ENCODE measurements at places on chromosomes 13 and 19.

GRCh38 chr19:3224346-3225168, at the start of gene CELF5:
Gene CELF5 (plus strand): TSS chr19:3224661. CDS start chr19:3224740, 79 bp downstream.
- DNase-seq, result peak; percentile 40

GRCh38 chr13:99418103-99418842, 83.0 kb upstream of the TM9SF2 start:
- no peak for DNase-seq

DNA sequence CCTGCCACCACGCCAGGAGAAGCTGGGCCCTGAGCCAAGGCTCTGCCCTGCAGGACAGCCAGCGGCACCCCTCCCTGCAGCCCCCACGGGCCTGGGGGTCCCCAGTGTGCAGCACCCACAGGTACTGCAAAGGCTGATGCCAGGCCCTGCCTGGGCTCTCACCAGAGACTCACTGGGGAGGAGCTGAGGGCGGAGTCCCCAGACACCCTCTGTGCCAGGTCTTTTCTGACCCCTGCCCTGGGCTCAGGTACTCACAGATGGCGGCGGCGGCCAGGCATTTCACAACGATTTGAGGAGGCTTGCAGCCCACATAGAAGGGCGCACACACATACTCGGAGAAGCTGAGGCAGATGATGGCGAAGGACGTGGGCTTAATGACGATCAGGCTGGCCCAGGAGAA, 5.7 kb downstream of the SLC7A9 start:
- no peak for DNase-seq

GRCh38 chr13:46605076-46605824, 52.3 kb downstream of the LRCH1 start:
- no peak for DNase-seq

GRCh38 chr13:46348961-46349360, 38.1 kb downstream of the RUBCNL start:
- no peak for DNase-seq

GRCh38 chr13:52195401-52195837, 36.0 kb upstream of the NEK3 start:
- no peak for DNase-seq

DNA sequence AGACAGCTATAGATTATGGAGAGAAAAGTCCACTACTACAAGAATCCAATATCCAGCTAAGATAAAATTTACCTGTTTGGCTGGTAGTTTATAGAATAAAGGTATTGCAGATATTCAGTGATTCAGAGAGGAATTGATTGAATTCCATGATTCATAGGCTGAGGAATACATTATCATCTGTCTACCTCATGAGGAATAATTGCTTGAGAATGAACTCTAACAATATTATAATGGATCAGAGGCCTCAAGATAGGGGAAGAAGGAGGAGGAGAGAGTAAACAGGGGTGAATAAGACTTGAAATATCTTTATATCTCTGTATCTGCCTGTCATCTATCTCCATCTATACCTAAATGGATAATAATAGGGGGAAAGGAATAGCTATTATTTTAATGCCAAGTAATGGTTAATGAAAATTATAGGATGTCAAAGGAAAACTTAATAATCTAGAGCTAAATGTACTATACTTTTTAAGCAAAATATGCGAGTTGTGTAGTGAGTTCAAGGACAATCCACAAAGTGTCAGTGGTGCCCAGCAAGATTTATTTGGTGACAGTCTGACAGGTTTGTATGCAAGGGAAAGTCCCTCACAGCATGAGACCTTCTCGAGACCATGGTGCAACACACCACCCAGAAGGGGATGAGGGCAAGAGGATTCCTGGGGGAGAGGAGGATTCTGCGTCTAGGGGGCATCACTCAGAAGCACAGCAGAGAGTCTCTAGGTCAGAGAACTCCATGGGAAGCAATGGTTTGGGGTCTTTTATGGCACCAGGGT, 224.5 kb downstream of the GPC5 start:
- no peak for DNase-seq

- DNase-seq, result no peak
Observed at GRCh38 chr13:106415971-106416370, 119.5 kb downstream of the EFNB2 start.

GRCh38 chr13:26681036-26681435, 79.5 kb downstream of the GPR12 start:
- DNase-seq, result no peak

DNA sequence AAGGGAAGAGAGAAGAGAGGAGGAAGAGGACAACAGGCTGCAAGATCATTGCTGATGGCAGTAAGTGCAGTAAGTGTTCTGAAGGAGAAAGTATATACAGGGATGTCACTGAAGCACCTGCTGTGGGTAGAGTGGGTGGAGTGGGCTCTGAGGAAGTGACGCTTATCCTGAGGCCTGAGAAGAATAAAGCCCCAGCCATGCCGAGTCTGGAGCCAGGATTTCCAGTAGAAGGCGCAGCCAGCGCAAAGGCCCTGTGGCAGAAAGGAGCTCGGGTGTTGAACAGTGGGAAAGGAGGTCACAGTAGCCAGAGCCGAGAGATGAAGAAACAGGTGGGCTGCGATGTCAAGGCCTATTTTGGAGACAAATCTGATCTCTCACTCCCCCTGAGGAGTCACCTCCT, 31.8 kb upstream of the ADGRE5 start:
- DNase-seq, result no peak

GRCh38 chr19:47720669-47721422, 7.6 kb downstream of the EHD2 start:
- no peak for DNase-seq

DNA sequence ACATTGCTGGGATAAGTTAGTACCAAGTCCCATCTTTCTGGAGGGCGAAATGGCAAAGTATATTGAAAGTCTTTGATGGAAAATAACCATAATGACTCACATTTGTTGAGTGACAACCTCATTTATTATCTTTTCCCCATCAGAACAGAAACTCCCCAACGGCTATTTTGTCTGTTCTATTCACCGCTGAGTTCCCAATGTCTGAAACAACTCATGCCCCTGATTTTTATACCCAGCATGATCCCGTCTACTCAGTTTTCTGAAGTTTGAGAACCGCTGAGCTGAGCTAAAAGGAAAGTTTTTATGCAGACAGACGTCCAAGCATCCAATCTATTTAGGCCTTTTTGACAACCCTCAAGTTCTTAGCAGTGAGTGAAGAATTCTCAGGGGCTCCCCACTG, 7.8 kb upstream of the TINCR start:
- DNase-seq, result no peak

DNA sequence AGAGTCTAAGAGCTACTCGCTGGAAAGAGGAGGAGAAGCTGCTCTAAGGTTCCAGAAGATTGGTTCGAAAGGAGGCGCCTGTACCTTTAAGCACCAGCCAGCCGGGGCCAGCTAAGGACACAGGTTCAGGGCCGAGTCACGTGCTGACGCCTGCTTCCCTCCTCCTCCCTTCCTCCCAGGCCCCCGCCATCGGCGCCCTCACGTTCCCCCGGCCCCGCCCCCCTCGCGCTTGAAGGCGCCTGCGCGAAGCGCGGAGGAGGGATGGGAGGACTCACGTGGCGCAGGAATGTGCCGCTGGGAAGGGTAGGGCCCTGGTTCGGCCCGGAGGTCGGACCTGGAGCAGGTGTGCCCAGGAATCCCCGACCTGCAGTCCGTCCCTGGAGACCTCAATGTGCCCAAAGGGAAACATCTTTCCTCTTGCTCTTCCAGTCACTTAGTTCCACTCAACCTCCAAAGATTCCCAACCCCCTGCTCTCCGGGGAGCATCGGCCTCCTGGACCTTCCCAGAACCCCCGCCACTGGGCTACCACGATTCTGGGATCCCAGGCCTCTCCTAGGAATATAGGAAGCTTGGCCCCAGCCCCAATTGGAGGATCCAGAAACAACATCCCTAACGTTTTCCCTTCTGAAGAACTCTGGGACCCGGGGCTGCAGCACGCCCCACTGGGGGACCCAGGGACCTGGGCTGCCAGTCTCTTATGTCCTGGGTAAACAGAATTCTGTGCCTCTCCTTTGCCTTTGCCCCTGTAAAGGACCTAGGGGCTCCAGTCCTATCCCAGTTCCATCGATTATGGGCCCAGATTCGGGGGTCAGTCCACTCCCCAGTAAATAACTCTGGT, 2.5 kb downstream of the DBP start:
- peak; percentile 95 for DNase-seq

GRCh38 chr19:51696606-51697005, 3.5 kb downstream of the SPACA6 start:
- no peak for DNase-seq

DNA sequence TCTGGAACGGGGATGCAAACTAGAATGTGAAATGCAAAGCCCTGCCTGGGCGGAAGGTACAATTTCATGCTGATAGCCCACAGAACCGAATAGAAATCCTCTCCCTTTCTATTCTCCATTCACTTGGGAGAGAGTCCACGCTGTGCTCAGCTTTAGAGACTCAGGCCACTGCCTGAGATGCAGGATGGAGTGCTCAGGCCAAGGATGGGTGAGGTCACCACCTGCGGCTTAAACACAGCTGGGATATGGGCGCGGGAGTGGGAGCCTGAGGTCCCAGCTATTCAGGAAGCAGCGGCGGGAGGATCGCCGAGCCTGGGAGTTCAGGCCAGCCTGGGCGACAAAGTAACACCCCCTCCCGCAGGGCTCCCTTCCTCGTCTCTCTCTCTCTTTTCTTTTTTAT, 446 bp upstream of the ZNF83 start:
- DNase-seq, result no peak

GRCh38 chr13:80313668-80314256, 27.2 kb downstream of the SPRY2 start:
- no peak for DNase-seq

DNA sequence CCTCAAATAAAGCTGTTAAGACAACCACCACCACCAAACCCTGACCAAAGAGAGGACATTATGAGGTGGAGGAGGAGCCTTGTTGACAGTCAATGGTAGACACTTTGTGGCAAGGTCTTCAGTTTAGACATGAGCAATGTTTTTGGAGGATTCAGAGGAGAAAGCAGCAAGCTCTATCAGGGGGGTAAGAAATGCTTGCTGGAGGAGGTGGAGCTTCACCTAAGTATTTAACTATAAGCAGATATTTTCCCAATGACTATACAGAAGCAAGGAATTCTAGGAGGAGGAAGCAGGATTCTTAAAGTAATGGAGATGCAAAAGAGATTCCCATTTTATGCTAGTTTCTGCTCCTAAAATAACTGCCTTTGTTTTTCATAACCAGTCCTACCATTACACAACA, 74.2 kb downstream of the TRPC4 start:
- DNase-seq, result no peak

DNA sequence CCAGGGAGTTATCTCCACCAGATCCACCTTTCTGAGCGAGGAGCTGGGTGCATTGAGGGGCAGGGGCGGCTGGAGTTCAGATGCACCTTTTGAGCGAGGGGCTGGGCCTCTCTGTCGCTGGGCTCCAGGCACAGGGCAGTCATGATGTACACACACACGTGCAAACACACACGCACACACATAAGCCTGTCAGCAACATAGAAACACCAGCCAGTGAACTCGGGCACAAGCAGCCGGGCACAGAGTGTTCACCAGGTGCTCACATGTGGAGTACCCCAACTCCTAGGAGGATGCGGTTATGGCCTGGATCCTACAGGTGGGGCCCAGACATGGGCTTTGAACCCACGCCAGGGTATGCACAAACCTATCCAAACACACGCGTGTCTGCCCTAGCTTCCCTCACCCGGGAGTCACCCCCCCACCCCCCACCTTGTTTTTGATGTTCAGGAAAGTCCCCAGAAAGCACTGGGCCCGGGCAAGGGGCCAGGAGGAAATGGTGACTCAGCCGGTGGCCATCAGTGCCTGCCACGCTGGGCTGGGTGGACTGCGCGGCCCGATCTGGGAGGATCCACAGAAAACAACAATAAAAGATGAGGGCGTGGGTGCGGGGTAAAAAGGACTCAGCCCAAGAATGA, 13.3 kb downstream of the ARRDC2 start:
- no peak for DNase-seq
